Muscle of back (tissue), 13 donors: ENCODE measurements at places on chromosomes 11 and 22.

DNA sequence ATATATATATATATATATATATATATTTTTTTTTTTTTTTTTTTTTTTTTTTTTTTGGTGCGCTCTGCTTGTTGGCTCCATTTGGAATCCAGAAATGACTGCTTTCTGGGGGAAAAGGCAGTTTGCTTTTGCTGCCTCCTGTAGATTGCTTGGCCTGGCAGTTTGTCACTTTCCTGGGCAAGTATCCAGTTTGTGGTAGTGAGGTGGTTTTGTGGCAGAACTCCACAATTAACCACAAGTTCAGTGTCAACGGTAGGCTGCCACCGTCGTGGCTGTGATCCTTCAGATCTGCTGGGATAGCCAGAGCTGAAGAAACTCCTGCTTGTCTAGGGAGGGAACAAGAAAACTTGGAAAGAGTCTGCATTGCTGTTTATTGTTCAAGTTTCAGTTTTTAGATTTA is 5.0 kb upstream of the PDE3B start:
- DNase-seq: no peak

DNA sequence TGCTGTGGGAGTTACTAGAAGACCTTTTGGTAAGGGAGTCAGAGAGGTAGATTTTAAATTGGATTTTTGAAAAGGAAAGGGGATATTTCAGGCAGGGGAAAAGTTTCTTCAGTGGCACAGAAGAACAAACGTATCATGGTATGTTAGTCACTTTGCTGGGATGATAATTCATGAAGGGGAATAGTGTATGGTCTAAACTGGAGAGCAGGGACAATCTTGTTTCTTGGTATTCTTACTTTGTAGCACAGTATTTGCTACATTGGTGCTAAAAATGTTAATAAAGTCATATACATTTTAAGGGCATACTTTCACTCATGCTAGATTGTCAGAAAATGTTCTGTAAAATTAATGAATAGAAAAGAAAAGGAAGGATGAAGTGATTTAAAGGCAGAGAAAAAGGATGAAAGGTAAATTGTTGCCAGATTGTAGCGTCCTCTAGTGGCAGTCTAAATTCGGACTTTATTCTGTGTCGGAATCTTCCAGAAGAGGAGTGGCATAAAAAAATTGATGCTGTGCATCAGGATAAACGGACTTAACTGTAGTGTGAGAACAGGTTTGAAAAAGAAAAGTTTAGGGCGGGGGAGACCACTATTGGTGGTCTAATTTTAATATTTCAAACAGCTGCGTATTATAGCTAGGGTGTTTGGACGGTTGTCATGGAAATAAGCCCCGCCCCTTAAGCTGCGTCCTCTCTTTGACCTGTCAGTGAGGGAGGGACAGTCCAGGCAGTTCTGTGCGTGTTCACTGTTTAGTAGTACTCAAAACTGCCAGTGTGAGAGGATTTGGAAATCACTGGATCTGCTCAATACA is at the start of gene BCO2:
TSS of gene BCO2 (plus strand) at position 724 of the 810 bp plus-strand sequence. CDS start 90 bp downstream, outside the sequence.
- peak; percentile 84 for DNase-seq

GRCh38 chr11:125303186-125303585 is 138.6 kb downstream of the PKNOX2 start:
- no peak for DNase-seq

- no peak for DNase-seq
Observed at GRCh38 chr11:71241721-71242259, 10.6 kb downstream of the SHANK2 start.

- no peak for DNase-seq
Observed at GRCh38 chr11:31850365-31850764, 39.2 kb upstream of the PAX6 start.

DNA sequence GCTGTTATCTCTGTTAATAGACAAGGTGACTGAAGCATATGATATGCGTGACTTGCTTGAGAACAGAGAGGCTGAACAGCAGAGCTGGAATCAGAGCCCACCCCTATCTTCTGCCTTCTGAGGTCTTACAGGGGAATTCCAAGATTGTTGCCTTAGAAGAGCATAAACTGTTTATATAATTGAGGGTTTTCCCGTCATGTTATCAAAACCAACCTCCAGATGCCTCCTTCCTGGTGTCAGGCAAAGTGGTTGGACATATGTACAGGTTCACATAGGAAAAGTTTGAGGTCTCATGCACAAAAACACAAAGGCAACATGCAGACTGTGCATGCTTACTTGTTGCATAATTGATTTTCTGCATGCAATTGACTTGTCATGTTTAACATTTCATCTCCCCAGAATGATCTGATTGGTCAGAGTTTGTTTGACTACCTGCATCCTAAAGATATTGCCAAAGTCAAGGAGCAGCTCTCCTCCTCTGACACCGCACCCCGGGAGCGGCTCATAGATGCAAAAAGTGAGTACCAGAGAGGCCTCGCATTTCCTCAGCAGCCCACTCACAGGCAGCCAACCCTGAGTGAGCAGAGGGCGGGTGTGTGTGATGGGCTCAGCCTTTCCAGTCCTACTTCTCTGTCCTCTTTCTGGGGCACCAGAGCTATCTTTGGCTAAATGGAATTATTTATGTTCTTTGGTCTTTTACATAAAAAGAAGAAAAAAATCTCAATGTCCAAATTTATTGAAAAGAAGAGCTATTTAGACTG is 88.9 kb downstream of the BMAL1 start:
- DNase-seq: no peak

DNA sequence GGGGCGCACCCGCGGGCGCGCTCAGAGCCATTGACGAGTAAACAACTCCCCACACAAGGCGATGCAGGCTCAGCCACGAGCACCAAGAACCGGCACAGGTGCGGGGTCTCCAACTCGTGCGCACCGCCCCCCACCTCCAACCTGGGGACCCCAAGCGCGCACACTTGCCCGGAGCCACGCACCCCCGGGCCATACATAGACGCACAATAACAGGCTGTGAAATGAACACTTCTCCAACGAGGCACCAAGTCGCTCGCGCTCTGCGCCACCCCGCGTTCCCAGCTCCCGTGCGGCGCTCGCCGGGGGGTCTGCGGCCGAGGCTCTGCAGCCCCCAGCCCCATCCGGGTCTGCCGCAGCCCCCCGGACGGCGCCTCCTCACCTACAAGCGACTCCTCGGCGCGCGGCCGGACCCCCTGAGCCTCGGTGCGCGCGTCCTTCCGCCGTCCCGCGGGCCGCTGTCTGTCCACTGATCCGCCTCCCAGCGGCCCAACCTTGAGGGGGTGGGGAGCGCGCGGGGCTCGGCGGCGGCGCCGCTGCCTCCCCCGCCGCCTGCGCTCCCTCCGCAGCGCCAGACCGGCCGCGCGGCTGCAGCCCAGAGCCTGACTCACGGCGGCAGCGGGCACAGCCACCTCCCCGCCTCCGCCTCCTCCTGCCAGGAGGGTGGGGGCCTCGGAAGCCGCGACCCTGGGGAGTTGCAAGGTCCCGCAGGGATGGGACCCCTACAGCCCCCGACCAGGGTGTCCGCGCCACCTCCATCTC is 1.6 kb downstream of the IFITM10 start:
- DNase-seq: no peak

- no peak for DNase-seq
Observed at GRCh38 chr11:84922212-84922805, 704.8 kb downstream of the DLG2 start.

DNA sequence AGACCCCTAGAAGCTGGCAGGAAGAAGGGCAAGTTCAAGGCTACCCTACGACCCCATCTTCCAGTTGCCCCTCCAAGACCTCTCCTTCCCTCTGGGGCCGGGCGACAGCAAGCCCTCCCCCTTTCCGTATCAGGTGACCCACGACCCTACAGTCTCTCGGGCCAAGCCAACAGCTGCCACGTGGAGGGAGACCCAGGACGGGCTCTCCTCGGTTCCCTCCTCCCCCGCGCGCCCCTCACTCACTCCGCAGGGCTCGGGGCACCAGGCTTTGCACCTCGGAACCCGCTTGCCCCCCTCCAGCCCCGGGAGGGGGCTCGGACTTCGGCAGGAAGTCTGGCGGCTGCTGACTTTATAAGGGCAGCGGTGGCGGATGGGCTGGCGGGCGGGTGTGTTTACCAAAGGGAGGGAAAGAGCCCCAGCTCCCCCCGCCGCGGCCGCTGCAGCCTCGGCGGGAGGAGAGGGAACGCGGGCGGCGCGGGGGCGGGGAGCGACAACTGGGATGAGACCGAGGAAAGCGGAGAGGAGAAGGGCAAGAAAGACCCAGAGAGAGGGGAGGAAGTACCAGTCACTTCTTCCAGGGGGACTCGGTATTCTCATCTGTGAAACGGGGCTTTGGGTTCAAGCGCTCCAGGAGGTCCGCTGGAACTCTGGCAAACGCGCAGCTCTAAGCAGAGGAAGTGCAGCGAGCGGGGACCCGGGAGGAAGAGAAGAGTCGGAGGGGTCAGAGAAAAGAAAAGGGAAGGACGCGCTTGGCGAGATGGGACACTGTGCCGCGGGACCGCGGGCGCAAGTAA is 767 bp downstream of the SLC43A1 start:
- DNase-seq: no peak

DNA sequence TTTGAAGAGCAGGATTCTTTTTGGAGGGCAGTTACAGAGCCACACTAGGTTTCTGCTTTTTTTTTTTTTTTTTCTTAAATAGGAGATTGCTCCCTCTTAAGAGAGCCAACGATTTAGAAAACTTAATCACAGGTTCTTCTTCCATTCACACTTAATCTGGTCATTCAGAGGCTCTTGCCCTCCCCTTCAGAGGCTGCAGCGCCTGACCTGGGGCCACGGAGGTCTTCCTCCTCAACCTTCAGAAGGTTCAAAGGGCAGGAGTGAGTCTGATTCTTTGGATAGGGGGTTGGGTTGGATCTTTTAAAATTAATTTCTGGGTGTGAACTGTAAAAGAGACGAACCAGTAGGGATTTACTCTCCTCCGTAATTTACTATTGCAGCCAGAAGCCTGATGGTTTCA is 57.1 kb downstream of the ZNRF3 start:
- no peak for DNase-seq

DNA sequence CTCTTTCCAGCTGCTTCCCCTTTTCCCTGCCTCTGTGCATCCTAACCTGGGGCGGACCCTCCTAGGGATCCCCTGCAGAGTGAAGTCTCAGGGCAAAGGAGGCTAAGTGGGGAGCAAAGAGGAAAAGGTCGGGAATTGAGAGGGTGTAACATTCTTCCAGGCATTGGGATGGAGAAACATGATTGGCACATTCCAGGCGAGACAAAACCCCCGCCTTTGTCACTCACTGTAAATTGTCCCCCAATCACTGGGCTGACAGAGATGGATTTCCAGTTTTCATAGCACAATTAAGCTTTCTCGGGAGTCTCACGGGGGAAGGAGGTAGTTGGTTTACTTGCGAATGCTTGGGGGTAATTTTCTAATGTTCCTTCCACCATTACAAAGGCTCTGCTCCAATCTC is 74.9 kb downstream of the MIAT start:
- DNase-seq: no peak

GRCh38 chr11:19474954-19475721 is 234.4 kb upstream of the E2F8 start:
- no peak for DNase-seq

- peak; percentile 87 for DNase-seq
Observed at GRCh38 chr11:66126808-66127555, 56.9 kb downstream of the PACS1 start.

DNA sequence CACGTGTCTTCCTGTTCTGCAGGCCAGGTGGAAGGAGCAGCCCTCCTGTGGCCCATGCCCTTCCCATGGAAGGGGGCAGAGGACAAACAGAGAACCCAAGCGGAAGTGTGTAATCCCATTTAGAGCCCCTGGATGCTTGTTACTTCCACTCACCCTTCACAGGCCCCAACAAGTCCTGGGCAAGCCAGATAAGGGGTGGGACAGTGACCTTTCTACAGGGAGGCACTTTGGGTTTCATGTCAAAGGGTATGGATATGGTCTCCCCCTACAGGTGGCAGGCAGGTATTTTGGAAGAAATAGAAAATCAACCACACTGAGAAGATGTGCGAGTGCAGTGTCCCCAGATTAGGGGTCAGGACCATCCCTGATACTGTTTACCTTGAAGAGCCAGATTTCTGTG is 11.4 kb downstream of the MPEG1 start:
- no peak for DNase-seq

DNA sequence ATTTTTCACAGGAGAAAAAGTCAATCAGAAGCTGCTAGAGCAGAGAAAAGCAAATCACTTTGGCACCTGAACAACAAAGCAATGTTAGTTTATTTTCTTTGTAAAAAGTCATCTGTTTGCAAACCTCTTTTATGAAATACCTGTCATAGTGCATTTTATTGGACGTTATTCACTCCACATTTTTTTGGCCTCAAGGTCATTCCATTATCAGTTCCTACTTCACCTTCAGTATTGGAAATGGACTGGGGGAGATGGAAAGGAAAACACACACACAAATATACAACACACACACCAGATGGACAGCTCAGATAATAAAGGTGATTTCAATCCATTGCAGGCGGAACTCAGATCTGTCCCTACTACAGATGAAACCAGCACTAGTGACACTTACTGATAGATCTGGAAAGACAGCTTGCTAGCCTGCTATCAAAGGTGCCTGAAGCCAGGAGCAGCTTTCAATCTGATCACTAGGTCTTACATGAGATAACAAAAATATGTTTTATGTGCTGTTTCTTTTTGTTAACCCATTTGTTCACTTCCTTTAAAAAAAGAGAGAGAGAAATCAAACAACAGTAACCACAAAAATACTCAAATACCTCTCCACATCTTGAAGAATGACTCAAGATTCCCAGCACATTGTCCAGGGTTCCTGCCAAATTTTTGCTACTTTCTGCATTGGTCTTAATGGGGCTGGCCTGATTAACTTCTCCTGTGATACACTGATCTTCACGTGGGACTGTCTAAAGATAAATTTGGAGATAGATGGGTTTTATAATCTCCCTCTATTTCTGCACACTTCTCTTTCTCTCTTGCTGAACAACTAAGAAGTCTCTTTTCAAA is 844.3 kb upstream of the TENM4 start:
- peak; percentile 26 for DNase-seq

- no peak for DNase-seq
Observed at GRCh38 chr22:44538518-44539315, 40.7 kb upstream of the RTL6 start.

DNA sequence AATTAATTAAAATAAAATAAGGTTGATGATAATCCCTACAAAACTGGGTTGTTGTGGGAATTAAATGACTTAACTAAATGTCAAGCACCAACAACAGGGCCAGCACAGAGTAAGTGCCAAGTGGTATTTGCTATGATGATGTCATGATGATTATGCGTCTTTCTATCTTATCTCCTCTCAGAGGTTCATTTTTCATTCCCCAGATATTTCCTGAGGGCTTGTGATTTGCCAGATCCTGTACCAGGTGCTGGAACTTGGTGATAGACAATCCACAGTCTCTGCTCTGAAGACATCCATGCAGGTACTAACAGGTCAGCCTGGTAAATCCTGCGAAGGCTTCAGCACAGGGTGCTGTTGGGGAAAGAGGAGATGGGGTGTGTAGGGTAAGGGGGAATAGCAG is 8.1 kb upstream of the MYH9 start:
- no peak for DNase-seq

GRCh38 chr22:20503816-20504215 is 3.6 kb upstream of the MED15 start:
- DNase-seq: no peak
